Stimulated activated CD4-positive, alpha-beta T cell treated with anti-CD3 and anti-CD28 coated beads, Interleukin-1b, Interleukin-23, amount 100 ng/mL, for 4 hours (primary cell): ENCODE measurements at places on chromosomes 2 and 18.

GRCh38 chr2:241535871-241536655, 22.5 kb upstream of the BOK start:
- no peak for DNase-seq

DNA sequence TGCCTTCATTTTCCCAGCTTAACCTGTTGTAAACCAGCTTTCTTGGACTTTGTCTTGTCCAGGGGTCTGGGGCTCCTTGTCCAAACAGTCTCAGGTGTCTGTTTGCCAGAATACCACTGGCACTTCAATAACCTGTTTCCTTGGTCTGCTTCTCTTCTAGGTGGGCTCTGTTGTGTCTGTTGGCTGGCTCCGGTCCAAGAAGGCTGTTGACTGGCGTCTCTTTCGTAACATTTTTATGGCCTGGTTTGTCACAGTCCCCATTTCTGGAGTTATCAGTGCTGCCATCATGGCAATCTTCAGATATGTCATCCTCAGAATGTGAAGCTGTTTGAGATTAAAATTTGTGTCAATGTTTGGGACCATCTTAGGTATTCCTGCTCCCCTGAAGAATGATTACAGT, 17.0 kb downstream of the SLC20A1 start:
- DNase-seq = no peak

DNA sequence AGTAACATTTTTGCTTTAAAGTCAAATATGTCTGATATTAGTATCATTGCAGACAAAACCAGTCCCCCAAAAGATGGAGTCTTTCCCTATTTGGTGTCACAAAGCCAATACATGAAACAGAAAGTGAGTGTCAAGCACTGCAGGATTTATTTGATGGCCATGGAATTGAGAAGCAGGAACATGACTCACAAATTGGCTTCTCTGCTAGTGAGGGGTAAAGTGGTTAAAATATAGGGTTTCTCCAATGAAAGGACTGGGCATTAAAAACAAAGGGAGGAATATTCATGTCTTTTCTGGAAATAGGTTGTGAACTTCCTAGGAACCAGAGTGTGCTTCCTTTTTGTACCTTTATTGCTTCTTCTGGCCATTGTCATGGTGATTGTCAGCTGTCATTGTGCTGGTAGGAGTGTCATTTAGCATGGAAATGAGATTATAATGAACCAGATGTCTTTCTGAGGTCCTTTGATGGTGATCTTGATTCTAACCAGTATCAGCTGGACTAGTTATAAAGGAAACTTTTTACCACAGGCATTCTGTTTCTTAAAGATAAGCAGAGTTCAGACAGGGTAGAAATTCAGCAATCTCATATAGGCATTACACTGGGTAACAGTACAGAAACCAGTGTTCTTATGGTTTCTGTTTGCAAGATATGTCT, 4.1 kb downstream of the REG1B start:
- DNase-seq = no peak

DNA sequence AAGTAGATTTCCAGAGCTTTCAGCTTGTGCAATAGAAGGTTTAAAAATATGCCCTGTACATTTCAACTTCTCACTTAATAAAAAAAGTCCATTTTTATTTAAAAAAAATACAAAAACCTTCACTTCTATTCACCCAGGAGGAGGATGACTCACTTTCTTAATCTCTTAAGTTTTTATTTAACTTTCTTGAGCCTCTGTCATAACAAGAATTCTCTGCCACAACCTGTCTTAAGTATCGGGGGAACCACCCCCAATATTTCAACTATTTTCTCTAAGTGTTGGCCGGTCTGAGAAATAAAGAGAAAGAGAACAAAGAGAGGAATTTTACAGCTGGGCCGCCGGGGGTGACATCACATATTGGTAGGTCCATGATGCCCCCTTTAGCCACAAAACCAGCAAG, 58.4 kb downstream of the LRATD1 start:
- DNase-seq = no peak

GRCh38 chr2:4780679-4781078, 911.5 kb upstream of the SOX11 start:
- DNase-seq = no peak

- no peak for DNase-seq
Measured at GRCh38 chr2:201432038-201432620, 19.1 kb downstream of the TRAK2 start.

DNA sequence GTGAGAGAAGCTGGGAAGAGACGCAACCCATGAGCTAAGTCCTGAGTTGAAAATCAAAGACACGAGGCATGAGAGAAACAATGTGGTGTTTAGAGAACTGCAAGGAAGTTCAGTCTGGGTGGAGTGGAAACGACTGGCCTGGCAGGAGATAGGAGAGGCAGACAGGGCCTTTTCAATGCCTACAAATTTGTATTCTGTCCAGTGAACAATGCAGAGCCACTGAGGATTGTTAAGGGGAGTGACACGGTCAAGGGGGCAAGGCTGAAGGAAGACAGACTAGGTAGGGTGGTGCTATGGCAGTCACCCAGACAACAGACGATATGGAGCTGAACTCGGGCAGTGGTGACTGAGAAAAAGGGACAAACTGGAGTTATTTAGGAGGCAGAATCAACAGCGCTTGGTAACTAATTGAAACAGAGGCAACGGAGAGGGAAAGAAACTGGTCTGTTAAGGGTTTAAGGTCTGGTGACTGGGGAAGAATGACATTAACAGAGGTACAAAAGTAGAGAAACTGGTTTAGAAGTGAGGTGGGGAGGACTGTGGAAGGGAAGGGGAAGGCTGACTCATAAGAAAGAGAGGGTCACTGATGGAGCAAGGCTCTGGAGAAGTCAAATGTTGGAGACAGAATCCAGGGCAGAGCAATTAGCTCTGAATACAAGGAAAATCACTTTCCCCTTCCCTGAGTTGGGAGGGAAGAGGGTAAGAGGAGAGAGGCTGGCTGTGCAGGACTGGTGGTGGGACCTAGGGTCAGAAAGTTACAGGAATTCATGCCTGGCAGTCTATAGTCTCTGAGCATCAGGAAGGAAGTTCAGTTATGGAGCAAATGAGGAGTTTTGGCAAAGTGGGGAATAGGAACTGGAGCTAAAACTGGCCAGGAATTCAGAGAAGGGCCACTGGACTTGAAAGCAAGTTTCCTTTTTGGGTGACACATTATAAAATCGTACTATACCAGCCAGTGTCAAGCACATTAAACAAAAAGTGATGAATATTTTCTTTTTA, 63.4 kb upstream of the CHRNA1 start:
- DNase-seq = no peak

DNA sequence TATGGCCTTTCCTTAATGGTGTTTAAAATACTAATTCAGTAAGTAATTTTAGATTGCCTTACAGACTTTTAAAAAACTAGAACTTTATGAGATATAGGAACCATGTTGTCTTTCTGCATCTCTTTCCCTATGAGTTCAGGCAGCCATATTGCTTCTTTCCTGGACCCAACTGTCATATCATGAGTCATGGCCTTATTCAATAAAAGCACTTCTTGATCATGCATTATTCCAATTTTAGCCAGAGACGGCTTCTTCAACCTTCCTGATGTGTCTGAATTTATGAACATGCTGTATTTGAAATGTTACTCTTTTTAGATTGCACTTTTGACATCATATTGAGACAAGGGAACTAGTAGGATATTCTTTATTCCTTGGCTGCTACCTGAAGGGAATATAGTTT, 65.4 kb upstream of the MAP3K20 start:
- DNase-seq = no peak

- DNase-seq = no peak
Measured at GRCh38 chr2:171404261-171404660, 29.5 kb downstream of the METTL8 start.

DNA sequence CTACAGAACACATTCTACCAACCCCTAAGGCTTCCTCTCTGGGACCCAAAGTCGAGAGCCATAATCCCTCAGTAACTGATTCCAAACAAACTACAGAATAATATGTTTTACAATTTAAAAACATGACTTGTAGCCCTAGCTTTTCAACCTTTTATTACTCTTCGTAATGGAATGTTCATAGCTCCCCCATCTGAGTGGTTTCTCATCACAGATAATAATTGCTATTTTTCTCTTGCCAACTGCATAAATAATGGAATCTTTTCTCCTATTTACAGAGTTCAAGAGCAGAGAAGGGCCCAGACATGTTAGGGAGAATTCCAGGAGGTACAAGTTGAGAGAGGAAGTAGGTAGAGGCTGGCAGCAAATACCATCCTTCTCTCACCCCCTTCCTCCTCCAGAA, 59.9 kb upstream of the CERS6 start:
- no peak for DNase-seq

- no peak for DNase-seq
Measured at GRCh38 chr2:20190170-20190569, 34.8 kb downstream of the SDC1 start.

DNA sequence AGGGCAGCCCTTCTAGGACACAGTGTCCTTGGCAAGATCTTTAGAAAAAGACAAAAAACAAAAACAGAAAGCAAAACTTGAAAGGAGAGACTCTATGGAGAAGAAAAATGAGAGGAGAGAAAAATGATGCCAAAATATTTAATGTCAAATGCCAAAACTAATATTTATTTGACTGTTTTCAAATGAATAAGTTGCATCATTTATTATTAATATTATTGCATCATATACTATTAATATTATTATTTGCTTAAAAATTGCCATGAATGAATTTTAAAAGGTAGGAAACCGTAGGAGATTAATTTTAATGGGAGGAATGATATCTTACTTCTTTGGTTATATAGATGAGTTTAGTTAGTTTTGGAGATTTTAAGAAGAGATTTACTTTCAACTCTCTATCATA, 144.3 kb downstream of the DAW1 start:
- DNase-seq = no peak

DNA sequence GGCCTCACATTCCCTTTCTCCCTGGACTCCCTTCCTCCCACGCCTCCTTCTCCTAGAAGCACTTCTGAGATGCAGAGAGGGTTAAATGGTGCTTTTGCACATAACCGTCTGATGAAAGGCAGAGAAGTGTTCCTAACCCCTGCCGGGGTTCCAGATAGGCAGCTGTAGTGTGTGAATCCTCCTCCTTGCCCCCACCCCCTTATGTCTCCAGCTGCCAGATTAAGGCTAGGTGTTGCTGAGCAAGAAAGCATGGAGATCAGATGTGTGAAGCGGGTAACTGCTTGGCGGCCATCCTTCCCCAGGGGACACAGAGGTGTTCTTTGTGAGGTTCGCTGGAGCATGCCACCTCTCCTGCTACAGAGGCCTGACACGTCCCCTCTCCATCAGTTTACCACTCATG, 88.3 kb downstream of the NRP2 start:
- no peak for DNase-seq

DNA sequence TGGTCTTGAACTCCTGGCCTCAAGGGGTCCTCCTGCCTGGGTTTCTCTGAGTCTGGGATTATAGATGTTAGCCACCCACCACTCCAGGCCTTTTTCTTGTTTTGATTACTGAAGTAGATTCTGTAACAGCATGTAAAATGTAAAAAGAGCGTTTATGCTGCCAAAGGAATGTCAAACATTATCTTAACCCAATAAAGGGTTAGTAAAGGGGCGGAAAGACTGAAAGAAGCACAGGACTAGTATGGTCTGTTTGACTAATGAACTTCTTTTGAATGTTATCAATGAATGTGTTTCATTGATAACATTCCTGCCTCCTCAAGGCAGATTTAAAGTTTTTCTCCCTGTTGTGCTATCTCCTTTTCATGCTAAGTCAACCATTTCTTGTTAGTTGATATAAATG, 29.4 kb downstream of the GPD2 start:
- DNase-seq = no peak
